Epithelial cell of proximal tubule (primary cell): ENCODE measurements at places on chromosomes 7 and 10. TPM values are rescaled to one million over a fixed set of nuclear protein-coding genes. Genes with fewer than 3 reads are reported as not detected.

CCDC186 gene
- 9.8 and 22.1 TPM in 2 replicates for total RNA-seq

DNA sequence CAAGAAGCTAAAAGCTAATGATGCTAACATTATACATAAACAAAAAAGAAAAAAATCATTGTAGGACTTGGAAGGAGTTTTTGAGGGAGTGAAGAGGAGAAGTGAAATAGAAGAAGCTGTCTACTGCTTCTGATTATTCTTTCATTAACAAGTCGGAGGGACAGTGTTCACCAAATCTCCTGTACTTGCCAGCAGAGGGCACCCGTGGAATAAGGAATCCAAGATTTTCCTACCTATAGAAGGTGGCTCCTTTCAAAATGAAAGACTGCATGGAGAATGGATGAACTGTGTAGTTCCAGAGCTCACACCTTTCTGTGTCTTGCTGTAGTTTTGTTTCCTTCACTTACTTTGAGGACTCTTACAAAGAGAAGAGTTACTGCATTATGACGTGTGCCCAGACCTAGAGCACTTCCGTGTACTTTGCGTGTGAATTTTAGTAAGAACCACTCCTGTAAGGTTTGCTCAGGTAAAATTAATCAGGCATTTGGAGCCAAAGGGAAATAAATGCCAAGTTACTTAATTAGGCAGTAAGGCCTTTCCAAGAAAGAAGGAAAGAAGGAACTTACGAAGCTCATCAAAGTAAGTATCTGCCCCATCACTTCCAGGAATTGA is 145.1 kb downstream of the SEMA3D start:
- DNase-seq, result peak; percentile 19

DNA sequence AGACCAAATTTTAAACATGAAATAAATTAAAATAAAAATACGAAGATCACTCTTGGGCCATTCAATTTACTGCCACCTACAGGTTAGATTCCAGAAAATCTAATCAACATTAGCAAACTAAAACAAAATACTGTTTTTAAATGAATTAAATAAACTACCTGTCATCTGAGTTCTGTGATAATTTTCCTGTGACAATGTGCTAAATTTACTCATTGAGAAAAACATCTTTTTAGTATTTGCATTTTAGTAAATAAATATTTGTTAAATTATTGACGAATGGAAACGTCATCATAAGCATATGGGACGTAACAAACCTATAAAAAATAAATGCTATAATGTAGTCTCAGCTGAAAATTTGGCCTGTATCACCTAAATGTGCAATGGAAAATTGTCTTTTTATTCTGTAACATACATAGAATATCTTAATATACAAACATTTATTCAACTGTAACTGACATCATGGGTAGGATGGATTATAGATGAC is 72.1 kb downstream of the ITGB8 start:
- no peak for DNase-seq

GRCh38 chr7:74544706-74545469 is 91.2 kb downstream of the GTF2IRD1 start:
- DNase-seq, result no peak
